WTC11 (cell line): ENCODE measurements at places on chromosomes 7 and 10. TPM values are rescaled to one million over a fixed set of nuclear protein-coding genes. Genes with fewer than 3 reads are reported as not detected.

Gene ELMO1
- total RNA-seq: 17.8 to 19.4 TPM (median 17.9 TPM) in 3 replicates

Gene ZNF239
- 7.7 to 10.8 TPM (median 9.8 TPM) in 3 replicates for total RNA-seq

Gene DNA2
- total RNA-seq: 39.3 to 46.3 TPM (median 43.0 TPM) in 3 replicates

Gene HEPACAM2
- 0.18 TPM in 1 of 3 replicates, not detected in the others for total RNA-seq

Gene CARD11
- 34.6 to 40.8 TPM (median 35.5 TPM) in 3 replicates for total RNA-seq

Gene SUN3
- total RNA-seq: not detected in 3 replicates

Gene CCL24
- total RNA-seq: not detected in 3 replicates

Gene RAB11FIP2
- total RNA-seq: 11.2 to 12.2 TPM (median 11.6 TPM) in 3 replicates

Gene LRRC27
- 4.0 to 4.6 TPM (median 4.4 TPM) in 3 replicates for total RNA-seq

Gene CLCN1
- 0.23 to 0.46 TPM (median 0.28 TPM) in 3 replicates for total RNA-seq

DNA sequence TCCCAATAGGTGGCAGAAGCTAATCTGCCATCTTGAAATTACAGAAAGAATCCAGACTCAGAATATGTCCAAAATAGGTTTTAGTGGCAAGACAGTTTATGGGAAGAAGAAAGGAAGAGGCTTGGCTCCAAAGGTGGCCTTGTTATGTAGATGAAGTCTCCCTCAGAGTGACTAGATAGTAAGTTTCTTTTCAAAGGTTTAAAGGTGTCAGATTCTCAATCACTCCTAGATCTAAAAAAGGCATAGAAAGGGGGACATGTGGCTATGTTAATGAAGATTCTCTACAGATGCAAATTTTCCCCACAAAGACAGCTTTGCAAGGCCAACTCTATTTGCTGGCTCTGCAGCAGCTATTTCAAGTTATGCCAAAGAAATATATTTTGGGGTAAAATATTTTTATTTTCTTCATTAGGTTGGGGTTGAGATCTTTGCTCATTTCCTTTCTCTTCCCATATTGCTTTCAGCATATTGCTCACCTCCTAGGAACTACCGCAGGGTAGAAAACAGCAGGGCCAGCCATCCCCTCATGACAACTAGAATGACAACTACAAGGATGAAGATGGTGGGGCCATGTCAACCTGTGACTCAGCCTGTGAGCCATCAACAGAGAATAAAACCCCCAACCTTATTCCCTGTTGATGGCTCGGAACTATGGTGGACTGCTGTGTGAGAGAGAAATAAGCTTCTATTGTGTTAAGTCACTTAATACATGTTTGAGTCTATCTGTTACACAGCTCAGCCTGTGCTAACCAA, 274.0 kb upstream of the GALNT17 start:
- DNase-seq: no peak

DNA sequence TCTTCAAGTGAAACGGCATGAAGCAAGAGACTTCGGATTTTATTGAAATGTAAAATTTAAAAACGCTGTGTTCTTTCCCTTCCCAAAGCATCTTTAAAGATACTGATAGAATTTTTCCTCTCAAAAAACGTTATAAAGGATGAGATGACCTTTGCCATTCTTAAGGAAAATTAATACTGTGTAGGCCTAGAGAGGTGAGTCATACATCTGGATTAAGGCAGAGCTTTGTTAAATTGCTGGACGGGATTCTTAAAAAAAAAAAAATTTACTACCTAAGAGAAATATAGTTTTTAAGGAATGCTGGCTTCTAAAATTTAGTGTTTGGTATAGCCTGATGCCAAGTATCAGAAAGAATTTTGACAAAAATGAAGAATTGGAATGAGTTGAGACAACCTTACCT, 6.3 kb upstream of the HBP1 start:
- DNase-seq: no peak

DNA sequence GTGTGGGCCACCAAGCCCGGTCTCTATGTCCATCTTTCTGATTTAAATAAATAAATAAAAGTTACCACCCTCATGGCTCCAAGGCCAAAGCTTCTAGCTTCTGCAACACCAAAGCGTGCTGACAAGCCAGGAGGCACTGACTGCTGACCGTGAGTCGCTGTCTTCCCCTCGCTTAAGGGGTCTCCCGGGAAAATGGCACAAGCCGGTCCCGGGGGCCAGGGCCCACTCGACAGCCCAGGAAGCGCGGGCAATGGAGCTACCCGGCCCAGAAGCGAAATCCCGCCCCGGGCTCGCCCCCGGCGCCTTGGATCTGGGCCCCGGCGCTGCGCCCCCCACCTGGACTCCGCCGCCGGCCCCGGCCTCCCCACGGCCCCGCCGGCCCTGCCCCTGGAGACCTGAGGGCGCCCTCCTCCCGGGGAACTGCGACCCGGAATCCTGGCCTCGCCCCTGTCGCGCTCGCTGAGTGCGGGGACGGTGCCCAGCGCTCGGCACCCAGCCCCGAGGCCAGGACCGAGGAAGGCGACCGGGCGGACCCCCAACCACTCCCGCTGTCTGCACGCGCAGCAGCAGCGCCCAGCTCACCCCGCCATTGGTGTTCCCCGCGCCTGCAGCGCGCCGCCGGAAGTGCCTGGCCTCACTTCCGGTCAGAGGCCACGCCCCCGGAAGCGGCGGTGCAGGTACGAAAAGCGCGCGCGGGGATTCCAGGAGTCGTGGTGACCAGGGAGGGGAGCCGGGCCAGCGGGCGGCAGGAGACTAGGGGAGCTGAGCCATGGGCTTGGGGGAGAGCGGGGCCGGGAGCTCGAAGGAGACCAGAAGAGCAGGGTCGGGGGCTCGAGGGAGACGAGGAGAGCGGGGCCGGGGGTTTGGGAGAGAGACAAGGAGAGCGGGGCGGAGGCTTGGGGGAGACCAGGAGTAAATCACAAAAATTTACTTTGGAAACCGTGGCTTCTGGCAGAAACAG, at the start of the genes MRM2 and NUDT1:
Gene MRM2, minus strand, starts transcription at position 626 of the 961 bp plus-strand sequence. Its CDS starts 36 bp downstream, at position 590.
Gene NUDT1, plus strand, starts transcription at position 647 of the 961 bp plus-strand sequence. CDS start 2,349 bp downstream, outside the sequence.
- DNase-seq: peak; percentile 87

GRCh38 chr10:67837541-67838314, at the start of gene DNAJC12:
Gene DNAJC12 (minus strand): TSS chr10:67838188. CDS start chr10:67838011, 177 bp downstream.
- no peak for DNase-seq

- DNase-seq: no peak
Observed at GRCh38 chr7:11969643-11970042, 137.6 kb upstream of the THSD7A start.

DNA sequence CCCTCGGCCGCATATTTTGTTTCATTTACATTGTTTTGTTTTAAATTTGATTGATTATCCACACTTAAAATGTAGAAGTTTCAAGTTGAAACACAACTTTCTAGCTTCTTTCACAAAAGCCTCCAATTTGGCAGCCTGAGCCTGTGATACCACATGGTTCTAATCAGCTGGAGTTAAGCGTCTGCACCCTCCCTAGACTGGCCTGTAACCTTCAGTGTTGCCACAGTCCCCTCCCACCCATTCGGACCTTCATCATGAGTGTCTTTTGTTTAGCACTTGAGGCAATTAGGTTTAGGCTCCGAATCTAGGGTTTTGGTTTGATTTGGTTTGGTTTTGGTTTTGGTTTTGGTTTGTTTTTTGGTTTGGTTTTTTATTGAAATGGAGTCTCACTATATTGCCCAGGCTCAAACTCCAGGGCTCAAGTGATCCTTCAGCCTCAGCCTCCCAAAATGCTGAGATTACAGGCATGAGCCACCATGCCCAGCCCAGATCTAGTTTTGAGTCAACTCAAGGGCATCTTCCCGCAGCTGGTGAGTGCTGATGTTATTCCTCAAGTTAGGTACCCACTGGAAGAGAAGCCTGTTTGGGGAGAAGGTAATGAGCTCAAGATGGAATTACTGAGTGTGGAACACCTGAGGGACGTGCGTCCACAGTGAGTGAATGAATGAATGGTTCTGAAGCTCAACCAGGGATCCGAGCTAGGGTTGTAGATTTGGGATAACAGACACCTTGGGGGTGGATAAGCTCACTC, 201.4 kb downstream of the HECW1 start:
- no peak for DNase-seq

DNA sequence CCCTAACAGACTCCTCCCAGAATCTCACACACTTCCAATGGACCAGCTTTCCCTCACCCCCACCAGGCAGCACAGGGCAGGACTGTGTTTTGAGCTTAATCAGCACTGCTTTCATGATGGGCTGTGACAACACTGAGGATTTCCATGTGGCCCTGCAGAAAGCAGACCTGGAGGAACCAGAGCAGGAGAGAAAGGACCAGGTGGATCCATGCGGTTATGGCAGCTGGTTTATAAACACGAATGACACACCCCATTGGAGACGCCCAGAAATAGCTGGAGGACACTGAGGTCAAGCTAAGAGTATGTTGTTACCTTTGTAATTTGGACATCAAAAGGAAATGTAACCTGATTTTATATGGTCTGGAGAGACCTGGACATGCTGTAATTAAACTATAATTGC, 31.7 kb upstream of the HERPUD2 start:
- DNase-seq: no peak

GRCh38 chr7:3176112-3177000, 124.7 kb upstream of the SDK1 start:
- DNase-seq: no peak

GRCh38 chr10:28905371-28905770, 228.1 kb downstream of the BAMBI start:
- no peak for DNase-seq

GRCh38 chr7:47379629-47380324, 202.1 kb downstream of the TNS3 start:
- peak; percentile 39 for DNase-seq

- DNase-seq: peak; percentile 33
Observed at GRCh38 chr7:28078036-28078901, 102.3 kb downstream of the JAZF1 start.

- DNase-seq: no peak
Observed at GRCh38 chr10:69376662-69377061, 40.1 kb downstream of the TACR2 start.

GRCh38 chr7:20561466-20561865, 54.0 kb upstream of the ABCB5 start:
- no peak for DNase-seq

DNA sequence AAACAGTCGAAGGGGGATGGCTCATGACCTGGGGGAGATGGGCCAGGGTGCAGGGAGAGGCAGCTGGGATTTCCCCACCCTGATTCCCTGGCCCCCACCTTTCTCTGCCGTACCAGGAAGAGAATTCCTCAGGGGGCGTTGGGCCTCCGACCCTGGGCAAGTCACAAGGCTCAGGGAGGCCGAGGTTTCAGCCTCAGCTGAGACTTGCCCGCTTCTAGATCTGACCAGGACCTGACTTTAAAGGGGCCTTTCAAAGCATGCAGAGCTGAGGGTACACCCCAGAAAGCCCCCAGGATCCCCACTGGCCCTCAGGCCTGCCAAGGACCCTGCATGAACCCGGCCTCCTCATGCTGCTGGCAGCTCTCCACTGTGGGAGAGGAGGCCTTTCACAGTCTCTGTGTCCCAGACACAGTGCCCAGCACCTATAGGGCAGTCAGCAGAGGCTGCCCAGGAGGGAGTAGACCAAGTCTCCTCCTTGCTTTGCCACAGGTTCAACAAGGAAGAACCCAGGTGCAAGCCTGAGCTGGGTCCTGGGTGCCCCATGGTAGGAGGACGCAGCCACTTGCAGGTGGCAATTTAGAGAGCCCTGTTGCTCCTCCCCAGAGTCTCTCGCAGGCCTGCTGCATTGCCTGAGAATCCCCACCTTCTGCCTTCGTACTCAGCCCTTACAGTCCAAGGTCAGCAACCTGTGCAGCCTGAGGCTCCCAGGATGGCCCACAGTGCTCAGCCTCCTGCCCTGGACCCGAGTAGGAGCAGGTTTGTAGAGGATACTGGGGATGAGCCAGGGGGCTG, 89.3 kb downstream of the CHST15 start:
- no peak for DNase-seq

- DNase-seq: no peak
Observed at GRCh38 chr7:24138343-24138742, 145.6 kb upstream of the NPY start.

DNA sequence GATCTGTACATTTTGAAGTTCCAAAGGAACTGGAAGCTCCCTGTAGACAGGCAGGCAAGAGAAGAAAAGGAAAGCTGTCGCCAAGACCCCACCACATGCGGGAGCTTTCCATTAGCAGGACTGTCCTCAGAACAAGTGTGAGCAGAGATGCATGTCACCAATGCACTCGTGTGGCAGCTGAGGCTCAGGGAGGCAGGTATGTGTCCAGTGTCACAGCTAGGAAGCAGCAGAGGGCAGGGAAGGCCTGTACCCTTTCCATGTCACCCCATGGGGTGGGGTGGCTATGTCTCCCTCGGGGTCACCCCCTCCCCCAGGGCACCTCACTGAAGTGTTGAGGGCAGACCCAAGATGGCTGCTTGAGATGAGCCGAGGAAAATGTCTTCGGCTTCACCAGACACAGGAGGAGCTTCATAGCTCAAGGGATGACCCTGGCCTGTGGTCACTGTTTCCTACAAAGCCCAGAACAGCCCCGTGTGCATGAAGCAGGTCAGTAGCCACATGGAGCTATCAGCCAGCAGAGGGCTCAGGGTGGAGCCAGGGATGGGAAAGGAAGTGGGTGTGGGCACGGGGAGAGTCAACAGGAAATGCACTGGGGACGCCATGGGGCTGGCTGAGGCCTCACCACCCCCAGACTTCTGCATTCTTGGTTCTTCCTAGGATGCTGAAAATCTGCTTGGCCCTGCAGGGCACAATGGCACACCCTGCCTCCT, 96.6 kb downstream of the FAM53B start:
- DNase-seq: no peak

DNA sequence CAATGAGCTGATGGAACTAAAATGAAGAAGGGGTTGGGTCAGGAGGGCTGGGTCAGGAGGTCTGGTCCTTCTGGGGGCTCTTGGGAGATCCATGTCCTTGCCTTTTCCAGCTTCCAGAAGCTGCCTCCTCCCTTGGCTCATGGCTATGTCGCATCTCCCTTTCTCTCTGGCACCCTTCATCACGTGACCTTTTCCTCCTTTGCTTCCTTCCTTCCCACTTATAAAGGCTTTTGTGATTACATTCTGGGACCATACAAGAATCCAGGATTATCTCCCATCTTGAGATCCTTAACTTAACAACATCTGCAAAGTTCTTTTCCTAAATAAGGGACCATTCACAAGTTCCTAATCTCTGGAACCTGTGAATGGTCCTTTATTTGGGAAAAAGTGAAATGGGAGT, 290.2 kb downstream of the GALNT17 start:
- DNase-seq: no peak

DNA sequence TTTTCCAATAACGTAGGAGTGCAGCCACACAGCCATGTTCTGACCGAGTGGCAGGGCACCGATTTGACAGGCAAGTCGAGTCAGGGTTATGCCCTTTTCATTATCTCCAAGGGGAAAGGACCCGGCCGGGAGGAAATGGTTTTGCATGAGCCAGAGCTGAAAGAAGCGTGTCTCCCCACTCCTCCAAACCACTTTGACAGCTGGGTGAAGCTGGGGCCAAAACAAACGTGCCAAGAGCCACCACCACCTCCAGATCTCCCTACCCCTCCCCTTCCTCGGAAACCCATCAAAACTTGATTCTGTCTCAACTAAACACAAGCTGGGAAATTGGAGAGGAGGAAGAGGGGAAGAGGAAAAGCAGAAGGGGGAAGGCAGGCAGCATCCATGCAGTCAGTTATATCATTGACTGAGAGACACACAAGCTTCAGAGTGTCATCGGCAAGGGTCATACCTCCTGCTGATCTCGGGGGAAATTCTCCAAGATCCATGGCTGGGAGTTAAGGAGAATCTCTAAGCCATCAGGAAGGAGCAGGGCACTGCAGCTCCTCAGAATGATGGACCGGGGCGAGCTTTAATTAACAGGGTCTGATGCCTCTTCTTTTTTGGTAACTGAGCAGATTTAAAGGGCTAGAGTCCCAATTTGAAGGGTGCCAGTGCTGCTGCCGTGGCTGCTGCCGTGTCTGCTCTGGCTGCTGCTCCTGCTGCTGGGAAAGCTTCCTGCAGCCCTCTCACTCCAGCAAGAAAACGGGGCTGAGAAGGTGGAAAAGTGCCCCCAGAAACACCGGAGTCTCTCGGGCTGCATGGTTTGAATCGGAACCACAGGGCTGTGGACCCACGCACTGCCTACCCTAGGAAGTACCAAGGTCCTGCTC, 34.7 kb upstream of the CALN1 start:
- DNase-seq: no peak
